GM12865 (cell line): ENCODE measurements at places on chromosomes 7 and 10.
A peak's percentile ranks its signal among the peaks of the same experiment; 100 is the strongest.

DNA sequence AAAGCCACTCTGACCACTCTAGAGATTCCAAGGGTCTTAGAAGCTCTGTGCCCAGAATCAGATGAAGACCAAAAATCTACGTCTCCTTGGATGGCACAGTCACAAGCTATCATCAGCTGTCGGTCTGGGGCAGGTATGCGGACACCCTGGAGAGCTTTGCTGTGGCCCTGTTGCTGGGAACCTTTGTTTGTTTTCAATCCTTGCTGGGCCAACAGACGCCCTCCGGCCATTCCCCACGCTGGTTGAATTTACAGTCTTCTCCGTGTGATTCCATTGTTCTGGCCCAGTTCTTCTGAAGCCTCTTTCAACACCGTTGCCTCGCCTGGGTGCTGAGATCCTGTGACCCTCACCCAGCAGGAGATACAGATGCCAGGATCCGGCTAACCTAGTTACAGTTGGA is 149.4 kb upstream of the PFKP start:
- no peak for DNase-seq

GRCh38 chr7:30057741-30058140 is 29.5 kb downstream of the PLEKHA8 start:
- DNase-seq = no peak

- no peak for DNase-seq
Observed at GRCh38 chr7:91720260-91720937, 160.1 kb downstream of the MTERF1 start.

GRCh38 chr7:54485044-54485443 is 57.1 kb upstream of the VSTM2A start:
- no peak for DNase-seq

DNA sequence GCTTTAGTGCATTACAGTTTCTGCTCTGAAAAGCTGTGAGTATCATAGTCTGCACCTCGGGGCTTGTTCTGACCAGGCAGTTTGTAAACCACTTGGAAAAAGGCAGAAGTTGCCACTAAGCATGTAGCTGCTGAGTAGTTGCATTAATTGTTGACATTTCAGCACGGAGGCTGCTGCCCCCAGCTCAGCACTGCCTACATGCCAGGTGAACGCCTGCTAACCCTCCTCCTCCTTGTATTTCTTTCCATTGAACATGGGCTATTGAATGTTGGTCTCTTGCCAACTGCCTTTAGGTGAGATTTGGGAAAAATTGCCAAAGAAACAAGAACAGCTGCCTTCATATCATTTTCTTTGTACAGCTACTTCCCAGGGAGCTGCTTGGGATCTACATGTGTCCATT is 164.2 kb downstream of the RAPGEF5 start:
- no peak for DNase-seq

- DNase-seq = no peak
Observed at GRCh38 chr10:35585903-35586535, 19.1 kb upstream of the GJD4 start.

- DNase-seq = no peak
Observed at GRCh38 chr7:112529521-112529920, 48.7 kb downstream of the LSMEM1 start.

DNA sequence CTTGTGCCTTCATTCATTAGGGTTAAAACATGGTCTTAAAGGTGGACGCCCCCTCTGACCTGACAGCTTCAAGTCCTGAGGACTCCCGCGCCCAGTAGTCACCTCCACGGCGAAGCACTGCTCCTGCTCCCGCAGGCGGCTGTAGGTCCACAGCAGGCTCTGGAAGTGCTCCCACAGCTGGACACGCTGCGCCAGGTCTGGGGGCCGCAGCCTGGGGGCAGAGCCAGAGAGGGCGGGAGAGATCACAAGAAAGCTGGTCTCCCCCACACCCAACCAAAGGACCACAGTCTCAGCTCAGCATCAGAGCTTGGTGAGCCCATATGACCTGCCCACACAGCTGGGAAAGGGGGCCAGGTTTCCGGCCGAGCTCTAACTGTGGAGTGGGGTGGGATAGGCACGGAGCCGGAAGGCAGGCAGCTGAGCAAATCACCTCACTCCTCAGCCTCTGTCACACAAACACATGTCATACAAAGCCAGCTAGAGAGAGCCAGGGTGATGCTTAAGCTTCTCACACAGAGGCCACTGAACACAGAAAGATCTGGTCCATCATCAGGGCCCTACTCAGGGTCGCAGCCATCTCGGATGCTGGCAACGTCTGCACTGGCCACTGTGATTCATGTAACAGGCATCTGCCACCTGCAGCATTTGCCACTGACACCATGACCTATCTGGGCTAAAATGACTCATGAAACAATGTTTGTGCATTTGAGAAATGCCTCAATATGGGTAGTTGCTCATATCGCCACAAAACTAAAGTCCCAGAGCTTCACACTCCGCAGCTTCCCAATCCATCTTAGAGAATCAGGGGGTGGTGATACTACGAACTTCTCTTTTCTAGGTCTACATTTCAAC is 12.6 kb downstream of the HPS1 start:
- no peak for DNase-seq

- no peak for DNase-seq
Observed at GRCh38 chr10:89857431-89858042, 156.1 kb downstream of the KIF20B start.

- DNase-seq = no peak
Observed at GRCh38 chr7:147992698-147993097, 597.9 kb upstream of the C7orf33 start.

GRCh38 chr7:45343746-45344145 is 186.2 kb downstream of the RAMP3 start:
- no peak for DNase-seq

GRCh38 chr10:110932505-110933180 is 13.2 kb downstream of the SHOC2 start:
- DNase-seq = no peak

DNA sequence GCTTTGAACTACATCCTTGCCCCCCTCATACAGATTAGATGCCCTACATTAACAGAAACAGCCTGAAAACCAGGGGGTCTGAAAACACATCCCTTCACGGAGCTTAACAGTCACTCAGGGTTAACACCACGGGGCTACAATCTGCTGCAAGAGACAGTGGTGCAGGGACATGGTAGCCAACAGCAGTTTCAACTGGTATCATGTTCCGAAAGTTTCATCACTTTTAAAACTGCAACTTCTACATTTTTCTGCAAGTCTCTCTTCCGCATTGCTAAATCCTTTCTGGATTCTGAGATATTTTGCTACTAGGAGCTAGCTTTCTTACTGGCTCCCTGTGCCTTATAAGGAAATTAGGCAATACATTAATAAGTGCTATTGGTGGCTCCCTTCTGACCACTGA is 92.6 kb downstream of the JAZF1 start:
- no peak for DNase-seq

DNA sequence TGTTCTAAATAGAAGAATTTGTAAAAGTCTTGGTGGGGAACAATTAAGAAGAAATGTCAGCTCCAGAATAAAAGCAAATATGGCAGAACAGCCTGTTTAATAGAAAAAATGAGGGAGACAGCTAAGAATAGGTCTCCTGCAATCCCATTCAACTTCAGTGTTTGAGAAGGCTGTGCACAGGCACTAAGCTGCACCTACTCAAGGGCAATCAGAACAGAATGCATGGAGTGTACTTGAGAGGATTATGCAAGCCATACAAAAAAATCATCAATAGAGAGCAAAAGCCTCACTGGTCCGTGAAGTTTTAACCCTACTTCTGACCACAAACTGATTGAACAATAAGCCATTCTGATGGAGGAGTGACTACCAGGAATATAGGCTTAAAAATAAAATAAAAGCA is 690.7 kb upstream of the PCDH15 start:
- no peak for DNase-seq

- peak; percentile 36 for DNase-seq
Observed at GRCh38 chr10:80536361-80536835, 1.3 kb upstream of the SH2D4B start.

DNA sequence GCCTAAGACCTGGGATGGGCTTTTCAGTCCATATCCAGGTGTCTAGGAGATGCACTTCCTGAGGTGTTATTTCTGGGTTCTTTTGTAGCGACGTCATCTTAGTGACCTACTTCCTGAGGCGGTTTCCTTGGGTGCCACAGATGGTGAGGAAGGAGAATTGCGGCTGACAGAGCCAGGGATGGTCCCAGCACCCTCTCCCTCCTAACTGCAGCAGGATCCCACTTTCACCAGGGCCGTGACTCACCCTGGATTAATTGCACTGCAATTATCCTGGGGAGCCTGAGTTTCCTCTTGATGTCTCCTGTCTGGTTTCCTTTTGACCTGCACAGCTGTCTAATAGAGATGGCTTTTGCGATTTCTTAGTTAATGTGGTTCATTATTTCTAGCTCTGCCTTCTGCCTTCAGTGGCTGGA is 271.7 kb downstream of the TCF7L2 start:
- DNase-seq = no peak

DNA sequence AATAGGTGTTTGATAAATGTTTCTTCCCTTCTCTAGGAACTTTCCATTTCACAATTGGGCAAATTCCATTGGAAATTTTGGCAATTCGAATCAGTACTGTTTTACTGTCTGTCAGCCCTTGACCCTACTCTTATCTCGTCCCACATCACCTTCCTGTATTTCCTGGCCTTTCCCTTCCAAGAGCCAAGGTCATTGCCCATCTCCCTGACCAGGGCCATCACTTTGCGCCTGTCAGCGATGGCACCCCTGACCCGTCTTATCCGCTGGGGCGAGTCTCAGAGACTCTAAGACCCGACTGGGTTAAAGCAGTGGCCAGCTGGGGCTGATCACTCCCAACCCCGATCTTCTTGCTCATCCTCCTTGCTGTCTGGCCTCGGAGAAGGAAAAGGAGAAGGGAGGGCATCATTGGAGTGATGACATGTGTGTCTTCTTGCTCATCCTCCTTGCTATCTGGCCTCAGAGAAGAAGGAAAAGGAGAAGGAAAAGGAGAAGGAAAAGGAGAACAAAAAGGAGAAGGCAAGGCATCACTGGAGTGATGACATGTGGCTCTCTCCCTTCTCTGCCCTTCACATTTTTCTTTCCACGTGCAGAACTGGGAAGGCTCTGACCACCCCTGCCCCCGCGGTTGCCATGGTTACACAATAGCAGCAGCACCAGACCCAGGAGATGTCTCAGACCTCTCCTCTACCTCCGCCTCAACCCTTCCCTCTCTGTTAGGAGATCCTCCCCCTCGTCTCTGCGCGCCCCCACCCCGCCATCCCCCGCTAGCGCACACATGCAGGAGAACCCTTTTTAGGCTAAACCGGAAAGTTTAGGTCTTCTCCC is 2.0 kb downstream of the SEMA3D start:
- DNase-seq = no peak

GRCh38 chr7:116782177-116782711 is 80.1 kb upstream of the CAPZA2 start:
- no peak for DNase-seq

DNA sequence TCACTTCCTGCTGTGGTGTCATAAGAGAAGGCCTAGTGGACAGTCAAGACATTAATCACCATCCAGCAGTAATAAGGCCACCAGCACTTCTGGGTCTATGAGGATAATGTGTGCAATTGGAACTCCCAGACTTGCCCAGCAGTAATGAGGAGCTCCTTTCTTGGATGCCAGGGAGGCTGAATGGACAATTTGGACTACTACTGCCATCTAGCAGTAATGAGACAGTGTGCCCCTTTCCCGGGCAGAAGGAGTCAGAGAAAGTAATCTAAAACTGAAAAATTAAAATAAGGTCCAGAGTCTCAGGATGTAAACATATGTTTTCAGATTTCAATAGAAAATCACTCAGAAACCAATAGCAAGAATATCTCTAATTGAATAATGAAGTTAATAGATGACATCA is 400.4 kb downstream of the CDC14C start:
- no peak for DNase-seq

DNA sequence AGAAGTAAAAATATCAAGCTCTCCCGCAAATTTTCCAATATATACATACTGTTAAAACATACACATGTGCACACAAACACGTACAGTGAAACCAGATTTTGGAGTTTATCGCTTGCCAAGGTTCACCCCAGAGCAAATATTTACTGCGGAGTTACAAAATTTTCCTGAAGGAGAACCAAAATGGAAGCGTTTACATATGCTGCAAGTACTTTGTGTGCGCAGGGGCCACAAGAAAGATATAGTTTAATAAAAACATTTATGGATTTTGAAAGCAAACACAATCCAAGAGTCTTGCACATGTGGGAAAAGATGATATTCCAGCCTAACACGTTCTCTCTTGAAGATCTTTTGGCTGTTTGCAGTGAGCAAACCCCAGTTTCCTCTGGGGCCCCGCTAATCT is 301.3 kb upstream of the NFE2L3 start:
- no peak for DNase-seq

- DNase-seq = no peak
Observed at GRCh38 chr7:50827281-50827680, 44.6 kb upstream of the GRB10 start.

DNA sequence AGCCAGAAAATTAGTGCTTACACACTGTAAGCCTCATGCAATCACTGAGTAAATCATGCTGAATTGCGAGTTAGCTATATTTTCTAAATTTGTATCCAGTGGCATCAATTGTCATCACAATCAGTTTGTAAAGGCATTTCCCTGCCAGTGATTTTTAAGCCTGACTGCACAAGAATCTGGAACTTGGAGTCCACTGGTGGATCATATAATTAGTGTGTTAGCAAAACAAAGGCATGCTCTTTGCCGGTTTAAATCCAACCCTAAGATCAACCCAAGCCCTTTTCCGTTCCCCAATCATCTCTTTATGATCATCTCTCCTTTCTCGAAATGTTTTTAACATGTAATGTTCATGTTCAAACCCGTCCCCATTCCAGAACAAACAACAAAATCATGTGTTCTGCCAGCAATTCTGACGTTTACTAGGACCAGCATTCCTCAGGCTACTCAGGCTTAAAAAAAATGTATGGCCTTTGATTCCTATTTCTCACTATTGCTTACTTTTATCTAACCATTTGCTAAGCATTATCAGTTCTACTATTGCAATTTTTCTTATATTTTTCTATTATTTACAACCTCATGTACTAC is 649.2 kb downstream of the SORCS1 start:
- DNase-seq = no peak

GRCh38 chr7:27361522-27361921 is 118.9 kb downstream of the EVX1 start:
- DNase-seq = no peak

GRCh38 chr7:131895541-131896164 is 339.2 kb upstream of the PODXL start:
- DNase-seq = no peak

GRCh38 chr7:74479961-74480829 is 26.5 kb downstream of the GTF2IRD1 start:
- no peak for DNase-seq
